ENCODE measurements at places on chromosomes 2 and 18.

DNA sequence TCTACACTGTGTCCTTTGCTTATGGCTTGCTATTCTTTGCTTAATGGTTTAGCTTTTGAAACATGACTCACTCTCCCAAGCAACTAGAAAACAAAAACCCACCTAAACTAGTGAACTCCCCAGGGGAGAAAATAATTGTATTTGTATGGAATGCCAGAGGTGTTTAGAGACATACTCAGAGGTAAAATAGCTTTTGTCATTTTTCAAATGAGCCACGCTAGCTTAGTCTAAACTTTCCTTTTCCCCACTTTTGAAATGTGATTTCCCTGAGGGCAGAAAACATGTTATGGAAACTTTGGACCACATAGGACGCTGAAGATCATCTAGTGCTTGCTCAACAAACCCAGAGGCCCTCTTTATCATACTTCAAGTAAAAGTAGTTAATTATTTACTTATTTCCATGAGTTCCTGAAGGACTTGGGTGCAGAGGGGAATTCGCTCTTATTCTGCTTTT lies 16.5 kb upstream of the CYTIP start:
- DNase-seq: no peak

GRCh38 chr18:35051641-35052377 lies 10.6 kb downstream of the MAPRE2 start:
- DNase-seq: no peak

DNA sequence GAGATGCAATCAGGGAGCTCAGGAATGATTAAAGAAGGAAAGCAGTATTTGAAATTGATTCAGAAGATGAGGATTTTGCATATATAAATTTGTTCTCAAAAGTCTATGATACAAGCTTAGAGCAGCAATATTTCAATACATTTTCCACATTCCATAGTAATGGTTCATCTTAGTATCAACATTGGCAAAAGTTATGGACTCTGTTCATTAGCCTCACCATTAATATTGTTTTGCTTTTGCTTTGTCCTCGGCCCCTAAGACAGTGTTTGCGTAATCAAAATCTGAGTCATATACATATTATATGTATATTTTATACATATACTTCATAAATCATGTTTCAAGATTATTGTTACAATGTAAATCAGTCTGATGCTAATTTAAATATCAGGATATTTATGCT lies 176.6 kb downstream of the CNTNAP5 start:
- DNase-seq: no peak

DNA sequence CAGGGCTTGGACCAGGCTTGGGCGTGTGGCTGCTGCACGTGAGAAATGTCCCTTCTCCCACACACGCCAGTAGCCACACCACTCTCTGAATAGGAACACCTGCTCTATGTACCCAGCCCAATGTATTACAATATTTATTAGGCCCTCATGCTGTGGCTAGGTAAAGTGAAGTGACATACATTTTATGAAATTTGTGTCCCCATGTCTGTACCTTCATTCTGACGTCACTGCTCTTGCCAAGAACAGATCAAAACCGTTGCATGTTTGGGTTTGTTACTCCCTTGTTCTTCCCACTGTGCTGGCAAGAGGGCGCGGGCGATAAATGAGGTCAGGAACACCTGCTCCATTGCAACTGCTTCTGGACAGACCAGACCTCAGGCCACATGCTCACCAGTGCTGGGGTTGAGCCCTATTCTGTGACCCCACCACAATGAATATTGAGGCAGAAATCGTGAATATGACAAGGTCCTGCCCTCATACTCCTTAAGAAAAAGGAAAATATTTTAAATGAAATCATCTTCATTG lies 436.4 kb upstream of the SALL3 start:
- DNase-seq: no peak

DNA sequence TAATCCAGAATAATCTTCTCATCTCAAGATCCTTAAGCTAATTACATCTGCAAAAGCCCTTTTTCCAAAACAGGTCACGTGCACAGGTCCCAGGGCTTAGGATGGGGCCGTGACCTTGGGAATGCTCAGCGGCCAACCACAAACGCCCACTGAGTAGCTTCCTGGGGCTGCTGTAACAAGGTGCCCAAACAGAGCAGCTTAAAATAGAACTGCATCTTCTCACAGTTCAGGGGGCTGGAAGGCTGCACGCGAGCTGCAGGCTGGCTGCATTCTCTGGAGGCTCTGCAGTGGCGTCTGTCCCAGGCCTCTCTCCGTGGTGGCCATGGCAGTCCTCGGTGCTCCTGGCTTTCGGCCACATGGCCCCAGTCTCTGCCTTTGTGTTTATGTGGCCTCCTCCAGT lies 31.9 kb downstream of the ADI1 start:
- DNase-seq: peak; percentile 35

Measured in anterior cingulate cortex (tissue), 58 donors.